ENCODE measurements at places on chromosomes 2 and 18.

DNA sequence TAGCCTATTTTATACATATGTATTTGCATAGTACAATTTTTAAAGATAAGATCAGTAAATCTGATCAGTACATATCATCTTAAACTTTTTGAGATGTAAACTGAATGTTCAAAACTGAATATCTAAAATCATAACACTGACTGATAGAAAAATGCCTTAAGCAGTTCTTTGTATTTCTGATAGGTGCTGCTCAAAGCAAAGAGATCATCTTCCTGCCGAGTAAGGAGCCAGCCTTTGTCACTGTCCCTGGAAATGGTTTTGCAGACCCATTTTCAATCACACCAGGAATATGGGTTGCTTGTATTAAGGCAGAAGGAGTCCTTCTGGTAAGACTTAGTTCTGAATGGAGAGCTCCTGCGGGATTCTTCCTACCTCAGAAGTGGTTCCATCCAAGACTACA, 135.0 kb downstream of the LAMA3 start:
- DNase-seq: no peak
- H3K36me3 ChIP-seq: no peaks in the 10 kb centered on the region
- no peaks in the 10 kb centered on the region for H3K27me3 ChIP-seq
- no peak overlapping the region for H3K27ac ChIP-seq
- H3K4me1 ChIP-seq: no peaks in the 10 kb centered on the region

DNA sequence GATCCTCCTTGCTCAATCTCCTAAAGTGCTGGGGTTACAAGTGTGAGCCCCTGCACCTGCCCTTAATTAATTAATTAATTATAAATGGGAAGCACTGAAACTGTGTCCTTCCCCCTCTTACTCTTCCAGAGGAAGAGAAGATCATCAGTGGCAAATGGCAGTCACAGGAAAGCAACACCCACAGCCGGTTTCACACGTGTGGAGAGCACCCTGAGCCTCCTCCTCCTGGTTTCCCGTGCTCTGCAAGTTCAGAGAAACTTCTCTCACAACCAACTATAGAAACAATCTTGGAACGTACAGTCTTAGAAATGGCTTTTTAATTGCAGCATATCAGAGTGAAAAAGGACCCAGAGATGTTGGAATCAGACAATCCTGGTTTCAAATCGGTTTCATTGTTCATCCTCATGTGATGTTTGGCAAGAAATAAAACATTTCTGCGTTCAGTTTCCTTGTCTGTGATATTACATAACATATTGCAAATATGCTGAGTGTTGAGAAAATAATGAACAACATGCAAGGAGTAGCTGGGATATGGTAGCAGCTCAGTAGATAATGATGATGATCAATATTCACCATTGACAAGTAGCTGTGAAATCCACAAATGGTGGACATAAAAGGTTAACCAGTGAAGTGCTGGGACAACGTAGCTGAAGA, 141.0 kb upstream of the KCTD1 start:
- no peak overlapping the region for H3K4me3 ChIP-seq
- DNase-seq: no peak
- no peaks in the 10 kb centered on the region for H3K36me3 ChIP-seq
- peak overlapping the region; percentile 75 for H3K27ac ChIP-seq
- no peaks in the 10 kb centered on the region for H3K4me1 ChIP-seq
- H3K27me3 ChIP-seq: no peaks in the 10 kb centered on the region

DNA sequence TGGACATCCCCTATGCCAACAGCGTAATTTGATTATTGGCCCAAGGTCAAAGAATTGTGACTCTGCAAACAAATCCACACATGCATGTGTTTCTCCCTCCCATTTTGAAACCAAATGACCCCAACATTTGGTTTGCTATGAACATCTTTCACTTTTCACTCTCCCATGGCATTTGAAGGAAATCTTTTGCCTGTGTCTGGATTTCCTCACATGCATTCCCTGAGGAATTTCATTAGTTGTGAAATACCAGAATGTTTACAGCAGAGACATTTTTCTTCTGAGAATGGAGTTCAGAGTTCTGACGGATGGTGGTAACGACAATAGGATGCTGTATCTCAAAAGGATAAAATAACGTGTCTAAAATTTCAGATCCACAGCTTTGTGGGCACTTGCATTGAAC, 60.3 kb upstream of the LMAN1 start:
- H3K27me3 ChIP-seq: peaks cover 4% of the 10 kb centered on the region
- H3K4me1 ChIP-seq: no peaks in the 10 kb centered on the region
- H3K27ac ChIP-seq: no peak overlapping the region
- DNase-seq: no peak
- H3K36me3 ChIP-seq: no peaks in the 10 kb centered on the region
- H3K4me3 ChIP-seq: no peak overlapping the region

DNA sequence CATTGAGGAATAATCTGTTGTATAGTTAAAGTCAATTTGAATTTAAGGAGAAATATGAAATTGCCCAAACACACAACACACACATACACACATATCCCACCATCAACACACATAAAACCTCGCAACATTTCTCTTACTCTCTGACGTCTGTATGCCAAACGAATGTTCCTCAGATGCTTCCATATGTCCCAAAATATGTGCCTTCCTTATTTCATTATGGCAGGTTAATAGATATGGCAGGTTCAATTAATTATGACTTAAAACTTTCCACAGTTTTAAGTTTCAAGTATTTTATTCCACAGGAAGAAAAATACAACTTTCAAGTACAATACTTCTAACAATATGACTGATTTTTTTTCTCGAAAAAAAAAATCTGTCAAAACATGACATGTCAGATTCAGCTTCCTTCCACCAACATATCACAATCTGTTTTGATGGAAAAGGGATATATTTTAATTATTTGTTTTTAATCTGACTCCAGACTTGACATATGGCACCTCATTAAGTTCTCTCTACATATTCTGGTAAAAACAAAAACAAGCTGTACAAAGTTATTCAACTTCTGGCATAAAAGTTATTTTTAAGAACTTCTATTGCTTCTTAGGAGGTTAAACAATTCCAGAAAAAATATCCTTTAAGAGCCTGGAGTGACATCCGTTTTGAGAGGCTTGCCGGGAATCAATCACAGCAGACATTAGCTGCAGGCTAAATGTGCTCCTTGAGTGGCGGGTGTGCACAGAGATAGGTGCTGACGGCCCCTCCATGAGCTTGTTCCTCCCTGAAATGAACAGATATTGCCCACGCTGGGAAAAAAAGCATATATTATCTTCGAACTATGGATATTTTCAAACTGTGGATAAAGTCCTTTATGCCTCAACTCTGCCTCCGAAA, 812.7 kb downstream of the DCDC2C start:
- H3K36me3 ChIP-seq: no peaks in the 10 kb centered on the region
- no peak for DNase-seq
- no peaks in the 10 kb centered on the region for H3K4me1 ChIP-seq
- no peak overlapping the region for H3K4me3 ChIP-seq

DNA sequence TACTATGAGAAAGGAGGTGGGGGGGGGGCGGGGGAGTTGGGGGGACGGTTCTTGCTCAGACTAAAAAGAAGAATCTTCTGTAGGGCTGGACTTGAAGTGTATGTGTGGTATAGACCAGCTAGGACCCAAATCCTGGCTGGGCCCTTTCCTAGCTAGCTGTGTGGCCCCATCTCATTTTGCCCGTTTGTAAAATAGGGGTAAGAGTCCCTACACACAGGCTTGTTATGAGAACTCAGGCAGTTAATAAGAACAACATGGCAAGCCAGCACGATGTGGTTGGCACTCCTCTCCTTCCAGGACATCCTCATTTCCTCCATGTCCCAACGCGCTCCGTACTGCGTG, 1.1 kb downstream of the EVA1A start:
- no peak overlapping the region for H3K27ac ChIP-seq
- no peaks in the 10 kb centered on the region for H3K36me3 ChIP-seq
- peak overlapping the region; percentile 46 for H3K4me3 ChIP-seq
- no peaks in the 10 kb centered on the region for H3K27me3 ChIP-seq
- no peaks in the 10 kb centered on the region for H3K4me1 ChIP-seq

GRCh38 chr2:234125451-234126145, 75.1 kb downstream of the SPP2 start:
- H3K27ac ChIP-seq: no peak overlapping the region
- H3K36me3 ChIP-seq: no peaks in the 10 kb centered on the region
- no peak overlapping the region for H3K4me3 ChIP-seq

DNA sequence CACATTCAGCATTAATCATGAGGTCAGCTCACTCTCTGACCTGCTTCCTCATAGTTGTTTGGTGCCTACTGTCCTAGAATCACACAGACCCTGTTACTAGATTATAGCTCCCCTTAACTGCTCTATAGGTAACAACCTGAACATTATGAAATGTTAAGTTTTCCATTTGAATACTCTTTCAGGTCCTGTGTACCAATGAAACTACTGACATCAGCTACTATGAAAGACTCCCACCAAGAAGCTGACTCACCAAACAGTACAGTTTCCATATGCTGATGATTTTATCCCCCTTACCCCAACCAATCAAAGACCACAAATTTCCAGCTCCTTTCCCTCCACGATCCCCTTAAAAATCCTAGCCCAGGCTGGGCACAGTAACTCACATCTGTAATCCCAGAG, 56.3 kb downstream of the SRBD1 start:
- DNase-seq: no peak
- H3K27me3 ChIP-seq: no peaks in the 10 kb centered on the region
- H3K36me3 ChIP-seq: no peaks in the 10 kb centered on the region
- no peaks in the 10 kb centered on the region for H3K4me1 ChIP-seq

DNA sequence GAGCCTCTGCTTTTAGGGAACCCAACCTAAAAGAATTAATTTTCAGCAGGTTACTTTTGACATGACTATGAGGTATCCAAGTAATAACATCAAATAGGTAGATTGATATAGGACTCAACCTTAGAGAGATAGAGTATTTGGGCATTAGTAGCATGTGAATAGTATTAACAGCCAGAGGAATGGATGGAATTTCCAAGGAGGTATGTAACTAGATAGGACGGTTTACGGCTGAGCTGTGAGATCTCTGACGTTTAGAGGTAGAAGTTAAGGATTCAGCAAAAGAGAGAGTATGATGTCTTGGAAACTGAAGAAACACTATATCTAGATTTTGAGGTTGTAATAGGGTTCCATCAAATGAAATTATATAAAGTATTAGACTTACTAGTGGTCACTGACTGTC, 70.3 kb downstream of the HNMT start:
- no peak overlapping the region for H3K27ac ChIP-seq
- no peak overlapping the region for H3K4me3 ChIP-seq
- H3K27me3 ChIP-seq: no peaks in the 10 kb centered on the region
- no peaks in the 10 kb centered on the region for H3K4me1 ChIP-seq
- no peak for DNase-seq
- no peaks in the 10 kb centered on the region for H3K36me3 ChIP-seq

- H3K36me3 ChIP-seq: no peaks in the 10 kb centered on the region
- no peak overlapping the region for H3K4me3 ChIP-seq
- no peaks in the 10 kb centered on the region for H3K4me1 ChIP-seq
- H3K27me3 ChIP-seq: no peaks in the 10 kb centered on the region
- no peak overlapping the region for H3K27ac ChIP-seq
Measured at GRCh38 chr2:231228223-231228622, 29.8 kb downstream of the ARMC9 start.

- H3K27ac ChIP-seq: no peak overlapping the region
- H3K36me3 ChIP-seq: no peaks in the 10 kb centered on the region
- no peak overlapping the region for H3K4me3 ChIP-seq
Measured at GRCh38 chr18:37336568-37337285, 228.9 kb downstream of the CELF4 start.

GRCh38 chr2:168354499-168354898, 101.6 kb upstream of the CERS6 start:
- H3K4me1 ChIP-seq: no peaks in the 10 kb centered on the region
- no peak for DNase-seq
- H3K27me3 ChIP-seq: no peaks in the 10 kb centered on the region

GRCh38 chr2:39266139-39266805, 22.5 kb upstream of the CDKL4 start:
- H3K36me3 ChIP-seq: no peaks in the 10 kb centered on the region
- no peaks in the 10 kb centered on the region for H3K27me3 ChIP-seq
- H3K4me1 ChIP-seq: no peaks in the 10 kb centered on the region

- no peaks in the 10 kb centered on the region for H3K27me3 ChIP-seq
- no peak overlapping the region for H3K27ac ChIP-seq
- no peaks in the 10 kb centered on the region for H3K4me1 ChIP-seq
- DNase-seq: no peak
- no peak overlapping the region for H3K4me3 ChIP-seq
Measured at GRCh38 chr2:137806068-137806805, 158.0 kb upstream of the HNMT start.

DNA sequence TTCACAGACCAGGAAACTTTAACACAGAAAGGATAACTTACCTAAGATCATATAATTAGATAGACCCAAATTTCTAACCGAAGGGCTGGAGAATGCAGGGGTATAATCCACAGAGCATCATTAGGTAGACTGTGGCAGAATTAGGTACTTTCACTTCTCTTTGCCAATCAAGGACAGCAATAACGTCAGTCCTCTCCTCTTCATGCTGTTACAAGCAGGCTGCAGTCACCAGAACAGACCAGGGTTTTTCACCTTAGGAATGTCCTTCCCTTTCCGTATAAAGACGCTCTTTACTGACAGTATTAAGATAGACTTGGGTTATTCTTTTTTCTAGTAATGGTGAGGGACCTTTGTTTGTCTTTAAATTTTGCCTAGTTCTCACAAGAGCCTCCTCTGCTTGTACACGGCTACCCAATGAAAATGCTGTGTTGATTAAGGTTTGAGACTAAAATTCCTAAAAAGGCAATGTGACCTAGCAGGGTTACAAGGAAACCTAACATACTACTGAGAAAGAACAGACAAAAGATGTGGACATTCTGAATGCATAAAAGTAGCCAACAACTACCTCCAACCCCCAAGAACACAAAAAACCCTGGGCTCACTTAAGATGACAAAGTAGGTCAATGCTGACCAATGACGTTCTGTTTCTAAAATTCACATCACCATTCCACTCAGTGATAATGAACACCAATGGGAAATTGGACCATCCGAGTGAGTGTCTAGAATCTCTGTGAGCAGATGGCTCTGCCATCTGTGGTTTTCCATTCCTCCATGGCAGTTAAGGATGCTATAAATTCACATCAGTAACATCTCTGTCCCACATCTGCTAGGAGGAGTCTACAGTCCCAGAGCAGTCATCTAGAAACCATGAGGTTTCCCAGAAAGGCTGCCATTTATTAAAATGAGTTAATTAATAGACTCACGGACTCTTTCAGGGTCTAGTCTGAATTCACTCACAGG, 2.1 kb downstream of the PDIA6 start:
- no peaks in the 10 kb centered on the region for H3K27me3 ChIP-seq
- no peak overlapping the region for H3K27ac ChIP-seq
- no peak overlapping the region for H3K4me3 ChIP-seq
- no peak for DNase-seq

DNA sequence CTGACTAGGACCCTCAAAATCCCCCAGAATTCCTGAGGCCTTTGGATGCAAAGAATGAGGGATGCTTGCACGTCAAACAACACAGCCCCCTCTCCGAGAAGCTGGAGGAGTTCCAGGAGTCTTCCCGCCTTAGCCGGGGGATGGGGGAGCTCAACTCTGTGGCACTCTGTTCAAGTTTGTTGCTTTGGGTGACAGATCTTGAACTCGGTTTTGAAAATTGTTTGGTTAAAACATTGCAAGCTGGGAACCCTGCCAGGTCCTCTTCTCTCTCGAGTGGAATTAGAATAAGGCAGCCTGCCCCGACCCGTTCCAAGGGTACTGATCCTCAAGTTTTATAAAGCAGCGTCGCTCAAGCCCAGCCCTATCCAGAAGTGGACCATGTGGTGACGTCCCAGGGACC, 244.1 kb downstream of the LOXHD1 start:
- H3K36me3 ChIP-seq: no peaks in the 10 kb centered on the region
- H3K4me3 ChIP-seq: no peak overlapping the region
- no peaks in the 10 kb centered on the region for H3K27me3 ChIP-seq
- peak; percentile 41 for DNase-seq

- no peak overlapping the region for H3K27ac ChIP-seq
- DNase-seq: no peak
- H3K4me1 ChIP-seq: no peaks in the 10 kb centered on the region
Measured at GRCh38 chr18:14943967-14944636, 196.1 kb downstream of the ANKRD30B start.
